Stimulated activated naive B cell treated with anti-CD40 and anti-IgM and Interleukin-4, amounts not matched to agents 10 μg/mL and 1 μg/mL and 100 μg/mL, for 72 hours (primary cell): ENCODE measurements at places on chromosomes 5 and 9.

- DNase-seq: no peak
Measured at GRCh38 chr5:177096162-177097015, 9.7 kb downstream of the FGFR4 start.

- DNase-seq: no peak
Measured at GRCh38 chr9:78539904-78540303, 243.0 kb downstream of the PSAT1 start.

- DNase-seq: no peak
Measured at GRCh38 chr5:94908889-94909480, 290.5 kb downstream of the SLF1 start.

- no peak for DNase-seq
Measured at GRCh38 chr5:178794433-178794832, 64.0 kb upstream of the ZNF354A start.

DNA sequence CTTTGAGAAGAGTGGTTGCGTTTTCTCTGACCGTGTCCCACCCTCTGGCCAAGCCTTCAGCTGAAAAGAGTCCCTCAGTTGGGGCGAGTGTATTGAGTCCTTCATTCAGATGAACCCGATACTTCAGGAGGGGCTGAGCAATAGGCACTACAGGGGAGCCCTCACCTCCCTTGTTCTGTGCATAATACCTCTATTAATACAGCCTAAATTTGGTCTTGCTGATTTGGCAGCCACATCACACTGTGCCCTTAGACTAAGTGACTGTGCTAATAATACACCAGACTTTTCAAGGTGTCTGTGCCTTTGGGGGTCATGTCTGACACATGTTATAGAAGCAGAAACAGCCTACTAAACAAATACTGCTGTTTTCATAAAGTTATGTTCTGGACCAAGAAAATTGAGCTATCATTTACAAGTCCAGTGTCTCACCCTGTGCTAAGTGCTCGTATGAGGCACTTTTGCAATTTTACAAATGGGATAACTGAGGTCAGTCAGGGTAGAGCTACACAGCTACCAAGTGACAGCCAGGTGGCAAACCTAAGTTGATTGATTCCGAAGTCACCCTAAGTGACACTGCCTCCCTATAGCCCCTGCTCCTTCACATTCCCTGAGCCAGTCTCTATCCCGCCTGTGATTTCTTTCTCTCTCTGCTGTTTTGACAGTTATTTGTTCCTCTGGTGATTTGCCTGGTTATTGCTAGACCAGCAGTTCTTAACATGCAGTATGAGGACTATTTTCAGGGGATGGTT is 56.0 kb downstream of the RAD23B start:
- no peak for DNase-seq

DNA sequence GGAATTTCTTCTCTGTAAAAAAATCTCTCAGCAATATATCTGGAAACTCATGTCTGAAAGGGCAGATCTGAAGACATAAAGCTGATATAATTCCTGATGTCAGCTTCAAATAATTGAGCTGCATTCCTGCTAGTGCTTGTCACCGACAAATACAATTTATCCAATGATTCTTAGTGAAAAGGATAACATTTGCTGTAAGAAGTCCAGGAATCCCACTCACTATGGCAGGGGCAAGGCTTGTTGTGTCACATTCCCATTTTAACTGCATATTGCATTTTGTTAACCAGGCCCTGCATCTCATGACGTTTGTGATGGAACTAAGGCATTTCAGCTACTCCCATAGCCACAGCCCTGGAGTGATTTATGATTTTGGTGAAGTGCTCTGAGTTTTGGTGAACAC is 160.1 kb upstream of the DAB2 start:
- DNase-seq: no peak
